ENCODE measurements at places on chromosomes 3 and 15.

GRCh38 chr3:75059120-75059519, 444.7 kb upstream of the CNTN3 start:
- no peak for DNase-seq

DNA sequence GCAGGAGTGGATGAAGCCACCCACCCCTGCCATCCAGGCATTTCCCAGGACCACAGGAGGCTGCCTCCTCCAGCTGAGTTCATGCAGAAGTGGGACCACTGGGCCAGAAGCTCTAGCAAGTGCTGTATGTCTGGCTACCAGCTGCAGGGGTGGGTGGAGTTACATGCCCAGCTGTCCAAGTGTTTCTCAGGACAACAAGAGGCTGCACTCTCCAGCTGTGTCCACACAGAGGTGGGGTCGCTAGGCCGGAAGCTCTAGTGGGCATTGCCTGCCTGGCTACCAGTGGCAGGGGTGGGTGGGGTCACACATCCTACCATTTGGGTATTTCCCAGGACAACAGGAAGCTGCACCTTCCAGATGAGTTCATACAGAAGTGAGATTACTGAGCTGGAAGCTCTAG, 234.0 kb upstream of the PPP2R3A start:
- DNase-seq = no peak

DNA sequence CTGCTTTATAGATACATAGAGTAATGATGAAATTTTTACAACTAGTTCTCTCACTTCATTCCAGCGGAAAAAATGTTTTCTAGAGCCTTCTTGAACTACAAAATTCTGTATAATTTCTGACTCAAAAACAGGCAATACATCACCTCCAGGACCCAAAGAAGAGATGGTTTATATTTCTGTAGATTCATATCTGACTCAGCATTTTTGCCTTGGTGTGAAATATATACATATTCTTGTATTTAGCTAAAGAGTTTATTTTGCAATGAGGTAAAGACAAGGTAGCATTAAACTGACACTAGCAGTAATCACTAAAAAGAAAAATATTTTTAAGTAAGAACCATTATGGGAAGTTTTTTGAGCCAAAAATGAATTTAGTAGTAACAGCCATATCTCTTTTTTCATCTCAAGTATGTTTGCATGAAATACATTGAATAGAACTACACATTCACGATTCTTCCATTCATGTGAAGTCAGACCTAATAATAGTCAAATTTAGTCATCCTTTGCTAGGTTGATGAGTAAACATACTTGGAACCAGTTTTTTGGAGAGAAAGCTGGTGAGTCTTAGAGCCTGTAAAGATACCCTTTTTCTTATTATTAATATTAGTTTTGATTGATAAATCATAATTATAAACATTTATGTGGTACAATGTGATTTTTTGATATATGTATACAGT, 31.6 kb downstream of the COL8A1 start:
- DNase-seq = peak; percentile 39

GRCh38 chr3:172974969-172975368, 166.1 kb downstream of the SPATA16 start:
- no peak for DNase-seq

DNA sequence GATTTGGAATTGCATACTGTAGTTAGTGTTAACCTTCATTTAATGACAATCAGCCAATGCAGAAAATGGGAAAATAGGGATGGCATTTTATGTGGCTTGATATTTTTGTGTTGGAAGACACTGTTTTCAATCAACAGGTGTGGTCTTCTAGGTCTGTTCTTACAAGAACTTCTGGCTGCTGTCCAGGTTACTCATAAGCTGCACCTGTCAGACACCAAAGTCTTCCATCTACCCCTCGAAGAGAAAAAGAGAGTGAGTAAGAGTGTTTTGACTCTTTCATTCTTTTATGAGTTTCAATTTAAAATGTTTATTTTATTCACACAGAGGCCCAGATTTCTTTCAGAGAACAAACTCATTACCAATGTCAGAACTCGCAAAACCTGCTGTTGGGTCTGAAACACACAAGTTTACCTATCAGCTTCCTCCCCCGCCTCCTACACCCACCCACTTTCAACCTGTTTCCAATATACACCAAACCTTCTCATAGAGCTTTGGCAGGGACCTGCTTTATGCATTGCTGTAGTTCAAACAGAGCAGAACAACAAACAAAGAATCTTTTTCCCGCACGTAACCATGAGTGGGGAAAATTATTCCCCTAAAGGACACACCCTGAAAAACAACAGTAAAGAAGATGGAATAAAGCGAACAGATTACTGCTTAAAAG, 767.7 kb upstream of the ALCAM start:
- no peak for DNase-seq

DNA sequence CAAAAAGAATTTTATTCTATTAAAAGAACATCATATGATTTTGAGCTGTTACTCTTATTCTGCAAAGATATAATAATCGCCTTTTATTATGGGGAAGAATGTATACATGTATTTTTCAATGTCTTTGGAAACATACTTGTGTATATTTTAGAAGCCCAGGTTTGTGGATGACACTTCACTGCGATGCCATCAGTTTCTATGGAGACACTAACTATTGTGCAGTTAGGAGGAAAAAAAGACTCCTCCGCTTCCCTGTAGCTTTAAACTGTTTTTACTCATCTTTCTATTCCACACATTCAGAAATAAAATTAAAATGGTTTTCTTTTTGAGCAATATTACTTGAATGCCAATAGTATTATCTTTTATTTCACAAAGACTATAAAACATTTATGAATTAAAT, 305.0 kb downstream of the NLGN1 start:
- DNase-seq = no peak

GRCh38 chr3:169948559-169949448, 17.8 kb upstream of the SEC62 start:
- no peak for DNase-seq

GRCh38 chr3:141240687-141241615, 9.3 kb downstream of the PXYLP1 start:
- DNase-seq = peak; percentile 81

GRCh38 chr15:62739507-62739906, 303.0 kb upstream of the TPM1 start:
- DNase-seq = peak; percentile 79

- peak; percentile 95 for DNase-seq
These were observed 150.9 kb upstream of the MCTP2 start for GRCh38 chr15:94080416-94080815.

DNA sequence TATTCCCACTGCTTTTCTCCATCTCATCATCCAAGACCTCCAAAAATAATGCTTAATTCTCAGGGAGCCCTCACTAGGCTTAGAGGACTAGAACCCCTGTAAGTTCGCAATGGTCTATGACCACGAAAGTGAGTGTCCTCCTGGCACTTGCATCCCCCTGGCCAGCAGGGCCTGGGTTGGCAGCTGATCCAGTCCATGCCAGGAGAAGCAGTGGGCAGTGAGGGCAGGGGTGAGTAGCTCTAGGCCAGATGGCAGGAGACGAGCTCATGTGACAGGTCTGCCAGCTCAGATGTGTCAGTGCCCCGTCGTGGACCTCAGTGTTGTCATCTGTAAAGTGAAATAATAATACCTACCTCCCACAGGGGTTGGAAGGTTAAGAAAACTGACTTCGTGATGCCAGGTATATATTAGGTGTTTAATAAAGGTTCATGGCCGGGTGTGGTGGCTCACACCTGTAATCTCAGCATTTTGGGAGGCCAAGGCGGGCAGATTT, 11.1 kb downstream of the GP5 start:
- DNase-seq = no peak

GRCh38 chr15:100355342-100355741, 13.6 kb upstream of the ADAMTS17 start:
- DNase-seq = no peak

GRCh38 chr3:100002599-100003350, 111.5 kb downstream of the FILIP1L start:
- DNase-seq = peak; percentile 94

GRCh38 chr15:54011656-54012055, 33.4 kb downstream of the UNC13C start:
- DNase-seq = no peak
